ENCODE measurements at places on chromosomes 5 and 9. TPM values are rescaled to one million over a fixed set of nuclear protein-coding genes. Genes with fewer than 3 reads are reported as not detected.

FABP6 gene
- total RNA-seq: not detected

DNA sequence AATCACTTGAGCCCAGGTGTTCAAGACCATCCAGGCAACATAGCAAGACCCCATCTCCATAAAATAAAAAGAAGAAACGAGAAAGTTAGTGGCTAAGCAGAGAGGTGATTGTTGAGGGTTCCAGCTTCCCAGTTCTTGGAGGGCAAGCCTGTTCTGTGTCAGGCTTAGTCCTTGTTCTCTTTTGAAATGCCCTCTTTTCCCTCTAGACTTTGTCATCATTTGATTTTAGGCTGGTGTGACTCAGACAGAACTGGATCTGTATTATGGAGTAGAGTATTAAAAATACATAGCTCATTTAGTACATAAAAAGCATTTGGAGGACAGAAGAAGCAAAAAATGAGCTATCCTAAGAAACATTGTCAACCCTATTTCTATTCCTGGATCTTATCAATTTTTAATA lies 159.4 kb downstream of the CD180 start:
- no peaks in the 10 kb centered on the region for H3K27me3 ChIP-seq
- H3K27ac ChIP-seq: no peak overlapping the region
- H3K4me3 ChIP-seq: no peak overlapping the region
- peaks cover 69% of the 10 kb centered on the region for H3K4me1 ChIP-seq
- DNase-seq: no peak

- no peak for DNase-seq
- no peak overlapping the region for H3K4me3 ChIP-seq
- no peaks in the 10 kb centered on the region for H3K4me1 ChIP-seq
- no peak overlapping the region for H3K27ac ChIP-seq
- H3K36me3 ChIP-seq: no peaks in the 10 kb centered on the region
Measured at GRCh38 chr9:87824216-87824875, 58.3 kb upstream of the SPATA31E1 start.

DNA sequence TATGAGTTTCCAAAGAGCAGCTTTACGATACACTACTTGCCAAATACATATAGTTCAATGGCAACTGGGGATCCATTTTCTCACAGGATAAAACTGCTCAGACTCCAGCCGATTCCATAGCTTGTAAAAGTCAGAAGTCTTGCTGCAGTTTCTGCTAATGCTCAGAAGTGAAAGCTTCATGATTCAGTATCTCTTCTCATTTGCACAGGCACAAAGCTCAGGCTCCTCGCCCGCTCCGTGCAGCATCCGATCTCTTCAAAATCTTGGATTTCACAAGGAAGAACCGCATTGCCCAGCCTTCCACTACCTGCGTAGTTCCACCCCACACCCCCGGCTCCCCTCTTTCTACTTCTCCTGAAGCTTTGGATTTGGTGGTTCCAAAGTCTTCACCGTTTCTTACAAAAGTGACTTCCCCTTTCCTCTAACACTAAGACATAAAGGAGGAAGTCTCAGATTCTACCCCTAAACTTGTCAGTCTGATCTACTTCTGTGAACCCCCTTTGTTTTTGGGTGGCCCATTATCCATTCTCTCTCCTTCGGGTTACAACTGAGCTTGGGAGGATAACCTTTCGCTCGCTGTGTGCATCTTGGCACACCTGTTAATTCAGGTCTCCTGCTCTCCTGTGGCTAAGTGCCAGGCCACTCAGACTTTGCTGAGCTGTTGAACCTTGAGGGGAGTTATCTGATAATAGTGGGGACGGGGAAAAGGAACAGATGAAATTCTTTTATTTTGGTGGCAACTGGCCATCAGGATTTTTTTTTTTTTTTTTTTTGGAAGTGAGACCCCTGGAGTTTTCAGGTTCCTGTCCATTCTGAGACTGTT lies 194.1 kb downstream of the GNA14 start:
- DNase-seq: no peak
- H3K27ac ChIP-seq: no peak overlapping the region
- H3K36me3 ChIP-seq: no peaks in the 10 kb centered on the region
- peaks cover 10% of the 10 kb centered on the region for H3K4me1 ChIP-seq
- H3K27me3 ChIP-seq: no peaks in the 10 kb centered on the region
- no peak overlapping the region for H3K4me3 ChIP-seq

LIFR gene
- 95.2 TPM for total RNA-seq

SYK gene
- total RNA-seq: 16.6 TPM

GRCh38 chr9:123281659-123282350 lies 13.4 kb upstream of the STRBP start:
- no peak overlapping the region for H3K4me3 ChIP-seq
- peaks cover 5% of the 10 kb centered on the region for H3K4me1 ChIP-seq
- no peak overlapping the region for H3K27ac ChIP-seq
- H3K36me3 ChIP-seq: no peaks in the 10 kb centered on the region
- no peaks in the 10 kb centered on the region for H3K27me3 ChIP-seq

KCNIP1 gene
- total RNA-seq: 1.7 TPM

GRCh38 chr9:20884985-20885593 lies 146.4 kb downstream of the HACD4 start:
- no peaks in the 10 kb centered on the region for H3K4me1 ChIP-seq
- no peaks in the 10 kb centered on the region for H3K27me3 ChIP-seq
- H3K27ac ChIP-seq: no peak overlapping the region
- DNase-seq: no peak
- no peaks in the 10 kb centered on the region for H3K36me3 ChIP-seq
- no peak overlapping the region for H3K4me3 ChIP-seq

- H3K4me1 ChIP-seq: peaks cover 58% of the 10 kb centered on the region
- H3K4me3 ChIP-seq: peak overlapping the region; percentile 99
- DNase-seq: no peak
- H3K27ac ChIP-seq: peak overlapping the region; percentile 98
Measured at GRCh38 chr9:127786773-127787104, 905 bp downstream of the CDK9 start.

GRCh38 chr5:84298628-84299027 lies 86.1 kb downstream of the EDIL3 start:
- no peak overlapping the region for H3K27ac ChIP-seq
- H3K36me3 ChIP-seq: no peaks in the 10 kb centered on the region
- no peaks in the 10 kb centered on the region for H3K27me3 ChIP-seq
- no peak for DNase-seq

- no peaks in the 10 kb centered on the region for H3K4me1 ChIP-seq
- DNase-seq: no peak
- no peaks in the 10 kb centered on the region for H3K27me3 ChIP-seq
- no peak overlapping the region for H3K4me3 ChIP-seq
- no peaks in the 10 kb centered on the region for H3K36me3 ChIP-seq
- no peak overlapping the region for H3K27ac ChIP-seq
Measured at GRCh38 chr5:100252944-100253343, 282.2 kb upstream of the FAM174A start.

SNCB gene
- not detected for total RNA-seq

ZBED3 gene
- total RNA-seq: 11.3 TPM

GRCh38 chr5:5103245-5103644 lies 36.9 kb upstream of the ADAMTS16 start:
- H3K4me3 ChIP-seq: no peak overlapping the region
- no peaks in the 10 kb centered on the region for H3K27me3 ChIP-seq
- DNase-seq: no peak
- no peaks in the 10 kb centered on the region for H3K4me1 ChIP-seq
- no peak overlapping the region for H3K27ac ChIP-seq

GRCh38 chr5:28945859-28946258 lies 1907.5 kb upstream of the CDH9 start:
- H3K27me3 ChIP-seq: no peaks in the 10 kb centered on the region
- H3K4me1 ChIP-seq: no peaks in the 10 kb centered on the region
- no peak for DNase-seq
- no peaks in the 10 kb centered on the region for H3K36me3 ChIP-seq
- H3K27ac ChIP-seq: no peak overlapping the region

CD72 gene
- not detected for total RNA-seq

DNA sequence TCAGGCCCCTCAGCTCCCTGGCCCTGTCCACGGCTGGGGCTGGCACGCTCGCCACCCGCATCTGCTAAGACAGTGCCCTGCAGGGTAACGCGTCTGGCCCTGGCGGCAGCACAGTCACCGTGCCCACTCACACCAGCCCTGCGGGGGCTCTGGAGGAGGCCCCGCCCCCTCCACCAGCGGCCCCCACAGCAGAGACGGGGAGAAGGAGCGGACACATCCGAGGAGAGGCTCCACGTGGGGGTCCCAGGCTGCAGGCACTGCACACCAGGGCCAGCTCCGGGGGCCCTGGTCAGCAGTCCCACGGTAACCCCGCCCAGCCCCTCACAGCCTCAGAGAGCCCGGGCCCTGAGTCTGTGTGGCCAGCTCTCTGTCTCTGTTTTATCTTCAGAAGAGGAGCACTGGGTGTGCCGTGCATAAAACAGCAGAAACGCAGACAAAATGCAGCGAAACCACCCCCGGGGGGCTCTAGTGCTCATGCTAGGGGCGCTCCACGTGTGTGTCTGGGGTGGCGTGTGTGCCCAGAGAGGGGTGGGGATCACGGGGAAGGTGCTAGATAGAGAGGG lies 47.5 kb upstream of the NRARP start:
- DNase-seq: no peak
- peaks cover 21% of the 10 kb centered on the region for H3K36me3 ChIP-seq
- H3K27me3 ChIP-seq: no peaks in the 10 kb centered on the region

DNA sequence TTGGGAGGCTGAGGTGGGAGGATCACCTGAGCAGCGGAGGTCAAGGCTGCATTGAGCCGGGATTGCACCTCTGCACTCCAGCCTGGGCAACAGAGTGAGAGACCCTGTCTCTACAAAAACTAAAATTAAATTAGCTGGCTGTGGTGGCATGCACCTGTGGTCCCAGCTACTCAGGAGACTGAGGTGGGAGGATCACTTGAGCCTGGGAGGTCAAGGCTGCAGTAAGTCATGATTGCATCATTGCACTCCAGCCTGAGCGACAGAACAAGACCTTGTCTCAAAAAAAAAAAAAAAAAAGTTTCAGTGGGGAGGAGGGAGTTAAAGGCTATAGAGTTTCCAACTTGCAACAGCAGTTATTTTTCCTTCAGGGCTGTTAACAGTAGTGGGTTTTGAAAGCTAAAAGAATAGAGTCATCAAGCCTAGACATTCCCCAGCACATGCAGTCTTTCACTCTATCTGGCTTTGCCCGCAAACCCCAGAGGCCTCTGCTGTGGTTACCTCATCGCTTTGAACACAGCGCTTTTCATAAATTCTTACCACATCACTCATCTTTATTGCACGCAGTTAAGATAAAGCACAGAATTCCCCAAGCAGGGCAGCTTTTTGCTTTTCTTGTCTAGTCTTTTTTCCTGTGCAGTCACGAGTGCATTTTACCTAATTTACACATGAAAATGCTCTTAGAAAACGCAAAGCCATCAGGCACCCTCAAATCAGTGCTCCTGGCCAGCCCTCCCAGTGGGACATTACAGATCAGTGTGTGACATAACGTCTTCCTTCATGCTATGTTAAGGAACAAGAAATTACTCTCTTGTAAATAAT lies 8.7 kb upstream of the SLC2A8 start:
- DNase-seq: no peak
- H3K4me3 ChIP-seq: no peak overlapping the region
- H3K36me3 ChIP-seq: peaks cover 21% of the 10 kb centered on the region
- H3K27me3 ChIP-seq: no peaks in the 10 kb centered on the region
- peaks cover 5% of the 10 kb centered on the region for H3K4me1 ChIP-seq

ADRB2 gene
- 6.1 TPM for total RNA-seq

ASPN gene
- total RNA-seq: 15.4 TPM

AJM1 gene
- 11.1 TPM for total RNA-seq

CBY3 gene
- total RNA-seq: not detected

DNA sequence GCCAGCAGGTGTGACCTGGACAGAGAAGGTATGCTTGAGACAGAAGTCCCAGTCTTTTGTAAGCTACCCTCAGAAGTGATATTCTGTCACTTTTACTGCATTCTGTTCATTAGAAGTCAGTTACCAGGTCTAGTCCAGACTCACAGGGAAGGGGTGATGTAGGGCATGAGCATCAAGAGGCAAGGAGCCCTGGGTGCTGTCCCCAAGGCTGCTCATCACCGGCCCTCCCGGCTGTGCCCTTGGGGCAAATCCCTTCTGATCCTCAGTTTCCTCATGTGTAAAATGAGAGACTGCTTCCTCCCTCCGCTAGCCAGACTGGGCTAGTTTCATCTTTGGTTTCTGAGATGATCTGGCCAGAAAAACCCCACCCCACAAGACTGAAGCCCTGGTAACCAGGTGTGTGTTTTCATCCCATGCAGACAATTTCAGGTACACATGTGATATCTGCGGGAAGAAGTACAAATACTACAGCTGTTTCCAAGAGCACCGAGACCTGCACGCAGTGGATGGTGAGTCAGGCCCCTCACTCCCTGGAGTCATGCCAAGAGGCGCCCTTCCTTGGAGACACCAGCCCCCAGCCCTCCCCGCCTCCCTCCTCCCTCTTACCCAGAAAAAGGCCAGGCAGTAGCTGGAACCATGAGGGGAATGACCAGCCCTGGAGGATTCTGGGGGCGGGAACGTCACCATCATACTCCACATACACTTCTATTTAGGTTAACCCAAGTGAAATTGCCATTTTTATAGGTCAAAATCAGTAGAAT lies 71.0 kb downstream of the AMBP start:
- peaks cover 17% of the 10 kb centered on the region for H3K36me3 ChIP-seq
- peak; percentile 42 for DNase-seq
- H3K27me3 ChIP-seq: no peaks in the 10 kb centered on the region
- H3K4me1 ChIP-seq: peaks cover 7% of the 10 kb centered on the region

CCDC180 gene
- total RNA-seq: 4.2 TPM

DNA sequence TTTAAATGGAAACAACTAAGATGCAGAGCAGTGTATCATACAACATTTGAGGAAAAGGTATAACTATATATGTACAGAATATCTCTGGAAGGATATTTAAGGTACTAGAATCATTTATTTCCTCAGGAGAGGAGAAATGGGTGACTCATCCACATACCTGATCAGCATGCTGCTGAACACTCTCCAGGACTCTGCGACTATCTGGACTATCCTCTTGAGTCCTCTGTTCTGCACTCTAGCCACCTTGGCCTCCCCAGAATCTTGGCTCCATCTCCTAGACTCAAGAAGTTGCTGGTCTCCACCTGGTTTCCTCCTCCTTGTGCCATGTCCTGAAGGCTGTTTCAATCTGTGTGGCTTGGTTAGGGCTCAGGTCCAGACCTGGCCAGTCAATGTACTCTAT lies 8.8 kb upstream of the PRDM6 start:
- no peaks in the 10 kb centered on the region for H3K4me1 ChIP-seq
- H3K27ac ChIP-seq: no peak overlapping the region
- no peaks in the 10 kb centered on the region for H3K36me3 ChIP-seq
- no peak for DNase-seq
- H3K4me3 ChIP-seq: no peak overlapping the region

All from esophagus muscularis mucosa (tissue), 4 donors.